ENCODE measurements at places on chromosomes 5 and 9.

- DNase-seq: no peak
Observed at GRCh38 chr5:144060598-144060997, 109.9 kb downstream of the YIPF5 start.

GRCh38 chr9:121688146-121688680 is 36.8 kb downstream of the DAB2IP start:
- no peak for DNase-seq

GRCh38 chr9:90774682-90775081 is 26.9 kb upstream of the SYK start:
- no peak for DNase-seq

DNA sequence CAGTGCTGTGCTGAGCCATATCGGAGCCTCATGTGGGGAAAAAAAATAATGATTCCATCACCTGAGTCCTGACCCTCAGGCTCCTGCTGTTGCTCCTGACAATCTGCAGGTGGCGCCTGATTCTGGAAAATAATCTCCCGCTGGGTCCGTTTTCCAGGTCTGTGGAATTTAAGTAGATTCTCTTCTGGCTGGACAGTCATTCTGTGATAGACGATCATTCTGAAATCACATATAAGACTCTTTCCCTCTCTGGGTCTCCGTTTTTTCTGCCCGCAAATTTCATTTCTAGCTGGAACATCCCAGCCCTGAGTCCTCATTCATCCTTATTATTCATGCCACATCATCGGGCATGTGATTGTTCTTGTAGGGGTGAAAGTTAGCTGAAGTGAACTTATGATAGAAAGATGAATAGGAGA is 22.1 kb upstream of the STXBP1 start:
- DNase-seq: peak; percentile 45

DNA sequence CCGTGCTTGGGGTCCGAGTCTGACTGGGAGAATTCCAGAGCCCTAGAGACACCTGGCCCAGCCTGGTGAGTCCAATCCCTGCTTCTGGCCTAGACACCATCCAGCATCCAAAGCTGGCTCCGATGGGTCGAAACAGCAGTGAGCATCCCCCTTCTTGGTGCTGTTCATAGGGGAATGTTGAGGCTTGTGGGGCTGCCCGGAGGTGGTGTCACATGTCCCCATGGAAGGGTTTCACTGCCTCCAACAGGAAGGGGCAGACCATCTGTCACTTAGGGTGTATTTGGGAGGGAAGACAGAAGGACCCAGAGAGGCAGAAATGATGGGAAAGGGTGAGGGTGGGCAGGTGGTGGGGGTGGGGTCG is 13.9 kb downstream of the C9orf50 start:
- DNase-seq: peak; percentile 86

DNA sequence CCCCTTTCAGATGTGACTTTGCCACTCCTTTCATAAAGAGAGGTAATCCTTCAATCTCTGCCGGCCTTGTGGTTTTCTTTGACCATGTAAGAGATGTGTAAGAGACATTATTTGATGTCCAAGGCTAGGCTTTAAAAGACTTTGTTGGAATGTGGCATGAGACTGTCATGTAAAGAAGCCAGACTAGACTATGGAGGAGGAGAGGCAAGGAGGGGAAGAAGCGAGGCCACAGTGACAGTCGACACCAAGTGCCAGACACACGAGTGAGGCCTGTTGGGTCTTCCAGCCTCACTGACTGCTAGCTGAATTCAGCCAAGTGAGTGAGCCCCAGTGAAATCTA is 1013.3 kb downstream of the MAT2B start:
- no peak for DNase-seq

GRCh38 chr5:73985145-73985544 is 359.1 kb downstream of the ARHGEF28 start:
- no peak for DNase-seq

- DNase-seq: no peak
Observed at GRCh38 chr9:96476591-96476990, 26.6 kb downstream of the HABP4 start.

GRCh38 chr9:4171261-4171900 is 128.5 kb downstream of the GLIS3 start:
- DNase-seq: no peak

DNA sequence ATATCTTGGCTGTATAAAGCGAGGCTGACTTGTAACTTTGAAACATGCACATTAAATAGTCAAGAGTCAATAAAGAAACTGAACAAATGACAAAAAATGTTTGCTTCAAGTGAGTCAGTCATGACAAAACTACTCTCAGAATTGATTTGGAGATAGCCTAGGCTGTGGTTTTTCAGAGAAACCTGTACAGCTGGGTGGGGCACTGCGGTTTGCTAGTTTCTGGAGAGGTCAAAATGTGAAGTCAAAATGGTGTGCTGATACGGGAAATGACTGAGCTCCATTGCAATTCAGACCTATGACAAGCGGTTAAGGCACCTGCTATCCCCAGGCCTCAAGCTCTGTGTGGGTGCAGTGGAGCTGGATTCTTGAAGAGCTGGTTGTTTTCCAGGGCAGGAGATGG is 10.3 kb upstream of the CD180 start:
- DNase-seq: no peak

DNA sequence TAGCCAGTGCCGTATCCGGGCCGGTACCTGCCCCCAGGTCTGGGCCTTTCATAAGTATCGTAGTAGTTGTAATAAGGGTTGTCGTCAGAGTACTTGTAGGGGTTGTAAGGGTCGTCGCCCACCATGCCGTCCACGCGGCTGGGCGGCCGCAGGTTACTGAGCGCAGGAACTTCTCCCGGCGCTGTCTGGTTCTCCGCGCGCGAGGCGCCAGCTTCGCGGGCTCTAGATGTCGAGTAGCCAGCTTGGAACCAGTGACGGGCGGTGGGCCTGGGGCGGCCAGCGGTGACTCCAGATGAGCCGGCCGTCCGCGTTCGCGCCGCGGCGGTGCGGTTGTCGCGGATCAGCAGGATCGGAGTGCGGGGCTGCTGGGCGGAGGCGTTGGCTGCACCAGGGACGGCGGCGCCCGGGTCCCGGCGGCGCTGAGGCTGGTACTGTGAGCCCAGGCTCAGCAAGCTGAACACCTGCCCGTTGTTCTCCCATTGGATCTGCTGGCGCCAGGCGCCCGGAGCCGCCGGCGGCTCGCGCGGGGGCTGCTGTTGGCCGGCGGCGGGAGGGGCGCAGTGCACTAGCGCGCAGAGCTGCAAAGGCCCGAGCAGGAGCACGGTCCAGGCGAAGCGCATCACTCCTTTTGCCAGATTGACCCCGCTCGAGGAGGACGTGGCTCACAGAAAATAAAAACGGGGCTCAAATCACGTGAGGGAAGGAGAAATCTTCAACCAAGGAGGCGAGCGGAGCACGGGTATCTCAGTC is 518 bp downstream of the LOX start:
- DNase-seq: peak; percentile 11
